ENCODE measurements at places on chromosomes 4 and X.

DNA sequence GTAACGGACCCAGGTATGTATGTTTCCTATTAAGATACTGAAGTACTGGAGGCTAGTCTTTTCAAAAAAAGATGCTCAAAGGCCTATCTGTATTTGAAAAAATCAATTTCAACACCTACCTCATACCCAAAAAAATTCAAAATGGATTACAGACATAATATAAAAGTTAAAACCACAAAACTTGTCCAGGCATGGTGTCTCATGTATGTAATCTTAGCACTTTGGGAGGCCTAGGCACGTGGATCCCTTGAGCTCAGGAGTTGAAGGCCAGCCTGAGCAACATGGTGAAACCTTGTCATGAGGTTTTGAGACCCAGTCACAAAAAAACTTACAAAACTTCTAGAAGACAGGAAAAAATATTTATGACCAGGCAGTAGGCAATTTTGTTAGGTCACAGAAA is 16.7 kb downstream of the RBMX start:
- no peak for DNase-seq

DNA sequence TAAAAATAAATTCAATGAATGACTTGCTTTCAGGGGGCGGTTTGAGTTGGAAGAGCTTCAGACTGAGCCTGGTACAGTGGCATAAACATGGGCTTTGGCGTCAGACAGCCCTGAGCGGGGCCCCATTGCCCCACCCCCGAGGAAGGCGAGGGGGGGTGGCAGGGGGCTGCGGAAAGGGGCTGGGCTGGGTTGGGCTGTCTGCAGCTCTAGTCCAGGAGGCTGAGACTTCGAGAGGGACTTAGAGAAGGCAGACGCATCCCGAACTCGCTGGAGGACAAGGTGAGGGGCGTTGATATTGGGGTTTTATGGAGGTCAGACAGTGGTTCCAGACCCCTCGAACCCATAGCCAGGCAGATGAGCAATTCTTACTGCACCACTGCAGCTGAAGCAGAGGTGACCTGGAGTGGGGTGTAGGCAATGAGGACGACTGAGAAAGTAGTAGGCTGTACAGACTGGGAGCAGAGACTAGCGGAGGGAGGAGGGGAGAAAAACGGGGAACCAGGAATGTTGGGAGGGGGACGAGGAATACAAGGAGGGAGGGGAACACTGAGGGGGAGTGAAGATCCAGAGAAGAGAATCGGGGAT is at the start of gene MAGED2:
Gene MAGED2, plus strand, starts transcription at position 222 of the 585 bp plus-strand sequence. CDS start 1,587 bp downstream, outside the sequence.
- DNase-seq: no peak

DNA sequence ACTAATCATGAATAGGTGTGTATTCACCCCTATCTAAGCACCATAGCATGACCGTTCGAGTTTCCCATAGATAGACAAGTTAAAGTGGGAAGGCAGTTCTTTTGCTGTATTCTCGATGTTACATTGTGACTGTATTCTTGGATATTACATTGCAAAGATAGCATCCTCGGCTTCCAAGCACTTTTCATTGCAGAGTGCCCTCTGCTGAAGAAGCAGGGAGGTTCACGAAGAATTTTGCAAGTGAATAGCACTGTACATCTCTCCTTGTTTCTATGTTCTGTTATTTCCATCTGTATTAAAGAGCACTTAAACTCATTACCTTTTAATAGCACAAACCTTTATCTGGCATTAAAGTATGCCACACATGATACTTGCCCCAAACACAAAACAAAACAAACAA is 426.7 kb upstream of the ARX start:
- DNase-seq: no peak

DNA sequence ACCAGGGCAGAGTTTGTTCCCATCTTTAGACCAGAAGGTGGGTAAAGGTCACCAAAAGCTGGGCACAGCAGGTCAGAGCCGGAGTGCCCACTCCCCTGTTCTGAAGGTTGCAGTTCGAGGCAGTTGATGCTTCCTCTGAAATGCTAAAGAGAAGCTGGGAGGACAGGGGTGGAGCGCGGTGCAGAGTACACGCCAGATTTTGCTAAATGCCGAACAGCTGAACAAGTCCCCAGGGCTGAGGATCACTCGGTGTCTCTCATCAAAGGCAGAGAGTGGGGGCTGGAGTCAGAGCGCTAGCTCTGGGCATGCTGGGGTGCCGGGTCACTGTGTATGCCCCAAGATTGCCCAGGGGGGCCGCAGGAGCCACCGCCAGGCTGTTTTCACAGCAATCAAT is 197.0 kb downstream of the BCOR start:
- DNase-seq: no peak

DNA sequence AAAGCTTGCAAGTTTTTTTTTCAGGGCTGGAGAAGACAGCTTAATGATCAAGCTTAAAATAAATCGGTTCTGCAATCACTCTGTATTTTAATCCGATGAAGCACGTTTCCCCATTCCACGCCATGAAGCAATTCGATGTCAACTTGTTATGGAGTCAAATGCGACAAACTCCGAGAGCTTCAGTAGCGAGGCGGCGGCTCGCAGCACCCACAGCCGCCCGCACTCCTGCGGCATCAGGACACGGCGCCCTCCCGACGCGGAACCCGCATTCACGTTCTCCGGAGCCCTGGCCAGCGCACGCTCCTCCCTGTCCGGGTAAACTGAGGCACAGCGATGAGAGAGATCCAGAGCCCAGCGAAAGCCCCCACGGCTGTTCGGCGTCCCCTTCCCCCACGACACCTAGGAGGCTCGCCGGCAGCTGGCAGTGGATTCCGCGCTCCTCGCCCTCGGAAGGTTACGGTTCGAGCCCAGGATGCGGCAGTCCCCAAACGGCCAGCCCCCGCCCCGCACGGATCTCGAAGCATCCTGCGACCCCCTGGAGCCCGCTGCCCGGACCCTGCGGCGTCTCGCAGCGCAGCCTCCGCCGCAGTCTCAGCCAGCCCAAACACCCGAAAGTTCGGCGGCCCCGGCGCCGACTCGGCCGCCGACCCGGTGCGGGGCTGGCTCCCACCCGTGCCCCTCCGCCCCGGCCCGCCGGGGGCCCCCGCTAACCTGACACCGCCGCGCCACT is 507 bp downstream of the MFAP3L start:
- no peak for DNase-seq

- DNase-seq: no peak
Measured at GRCh38 chr4:8082517-8083055, 76.0 kb downstream of the ABLIM2 start.

DNA sequence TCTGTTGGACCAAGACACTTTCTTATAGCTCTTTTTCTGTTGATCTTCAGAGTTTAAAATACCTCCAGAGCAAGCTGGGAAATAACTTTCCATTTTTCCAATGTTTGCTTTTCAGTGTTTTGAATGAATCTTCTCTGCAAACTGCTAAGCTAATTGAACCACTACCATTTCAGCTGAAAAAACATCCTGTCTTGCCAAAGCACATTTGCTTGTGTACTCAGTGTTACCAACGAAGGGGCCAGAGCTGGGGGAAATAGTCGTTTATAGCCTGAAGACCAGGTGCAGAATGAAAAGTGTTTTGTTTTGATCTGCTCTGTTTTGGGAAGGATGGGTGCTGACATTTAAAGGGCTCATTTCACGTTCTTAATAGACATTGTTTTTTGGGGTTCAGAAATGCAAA is 88.4 kb upstream of the CLNK start:
- no peak for DNase-seq

DNA sequence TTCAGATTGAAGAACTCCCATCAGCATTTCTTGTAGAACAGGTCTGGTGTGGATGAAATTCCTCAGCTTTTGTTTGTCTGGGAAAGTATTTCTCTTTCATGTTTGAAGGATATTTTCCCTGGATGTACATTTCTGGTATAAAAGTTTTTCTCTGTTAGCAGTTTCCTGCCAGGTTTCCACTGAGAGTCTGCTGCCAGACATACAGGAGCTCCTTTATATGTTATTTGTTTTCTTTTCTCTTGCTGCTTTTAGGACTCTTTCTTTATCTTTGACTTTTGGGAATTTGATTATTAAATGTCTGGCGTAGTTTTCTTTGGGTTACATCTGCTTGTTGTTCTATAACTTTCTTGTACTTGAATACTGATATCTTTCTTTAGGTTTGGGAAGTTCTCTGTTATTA is 486.5 kb downstream of the ARAP2 start:
- no peak for DNase-seq

GRCh38 chr4:21366312-21366711 is 582.3 kb downstream of the KCNIP4 start:
- no peak for DNase-seq

GRCh38 chr4:77820649-77821561 is 1.7 kb upstream of the CNOT6L start:
- DNase-seq: no peak

- DNase-seq: peak; percentile 65
Measured at GRCh38 chr4:139655116-139655515, 10.5 kb upstream of the MGST2 start.

DNA sequence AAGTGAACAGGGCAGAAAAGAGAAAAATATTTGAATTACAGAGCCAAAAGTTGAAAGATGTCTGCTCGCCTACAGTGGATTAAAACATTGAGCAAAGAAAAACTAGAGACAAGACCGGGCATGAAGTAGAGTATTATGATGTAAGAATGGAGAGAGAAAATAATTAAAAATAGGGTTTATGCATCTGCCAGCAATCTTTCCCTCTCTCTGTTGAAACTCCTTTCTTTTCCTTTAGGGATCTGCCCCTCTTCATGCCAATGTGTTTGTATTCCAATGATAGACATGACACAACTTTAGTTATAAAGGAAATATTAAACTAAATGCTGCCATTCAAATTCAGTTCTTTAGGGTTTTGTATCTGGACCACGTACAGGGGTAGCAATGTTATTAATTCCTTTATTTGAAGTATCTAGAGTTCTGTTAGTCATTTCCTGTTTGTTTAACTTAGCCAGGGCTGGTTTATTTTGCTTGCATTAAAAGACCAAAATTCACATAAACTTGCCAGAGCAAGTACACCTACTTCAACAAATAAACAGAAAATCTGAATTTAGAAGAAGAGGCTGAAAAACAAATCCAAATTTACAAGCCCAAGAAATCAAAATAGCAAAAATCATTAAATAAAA is 202.6 kb downstream of the SPOCK3 start:
- DNase-seq: no peak

- no peak for DNase-seq
Measured at GRCh38 chr4:8215001-8215427, 15.9 kb downstream of the SH3TC1 start.

- no peak for DNase-seq
Measured at GRCh38 chr4:105014635-105015034, 132.0 kb upstream of the TET2 start.

- no peak for DNase-seq
Measured at GRCh38 chr4:86963697-86964096, 28.9 kb downstream of the AFF1 start.

DNA sequence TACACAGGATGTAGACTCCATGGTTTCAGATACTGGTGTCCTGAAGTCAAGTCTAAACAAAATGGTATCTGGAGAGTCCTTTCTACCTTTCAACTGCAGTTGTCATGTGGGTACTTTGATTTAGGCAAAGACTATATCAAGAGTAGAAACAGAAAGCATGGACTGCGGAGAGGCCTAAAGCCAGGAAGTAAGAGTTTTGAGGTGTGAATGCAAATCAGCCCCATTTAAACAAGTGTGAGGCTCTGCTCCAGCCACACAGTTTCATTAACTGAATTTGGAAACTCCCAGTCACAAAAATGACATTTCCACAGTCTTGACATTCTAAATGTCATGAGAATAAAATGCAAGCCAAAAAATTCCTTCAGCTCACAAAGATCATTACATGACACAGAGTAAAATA is 87.2 kb upstream of the MCF2 start:
- DNase-seq: no peak

DNA sequence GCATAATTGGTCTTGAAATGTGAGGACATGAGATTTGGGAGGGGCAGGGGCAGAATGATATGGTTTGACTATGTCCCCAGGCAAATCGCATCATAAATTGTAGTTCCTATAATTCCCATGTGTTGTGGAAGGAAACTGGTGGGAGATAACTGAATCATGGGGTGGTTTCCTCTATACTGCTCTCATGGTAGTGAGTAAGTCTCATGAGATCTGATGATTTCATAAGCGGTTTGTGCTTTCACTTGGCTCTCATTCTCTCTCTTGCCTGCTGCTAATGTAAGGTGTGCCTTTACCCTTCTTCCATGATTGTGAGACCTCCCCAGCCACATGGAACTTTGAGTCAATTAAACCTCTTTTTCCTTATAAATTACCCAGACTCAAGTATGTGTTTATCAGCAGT is 2595.9 kb downstream of the PCDH7 start:
- no peak for DNase-seq

GRCh38 chrX:12868747-12869146 is 1.9 kb downstream of the TLR7 start:
- no peak for DNase-seq

DNA sequence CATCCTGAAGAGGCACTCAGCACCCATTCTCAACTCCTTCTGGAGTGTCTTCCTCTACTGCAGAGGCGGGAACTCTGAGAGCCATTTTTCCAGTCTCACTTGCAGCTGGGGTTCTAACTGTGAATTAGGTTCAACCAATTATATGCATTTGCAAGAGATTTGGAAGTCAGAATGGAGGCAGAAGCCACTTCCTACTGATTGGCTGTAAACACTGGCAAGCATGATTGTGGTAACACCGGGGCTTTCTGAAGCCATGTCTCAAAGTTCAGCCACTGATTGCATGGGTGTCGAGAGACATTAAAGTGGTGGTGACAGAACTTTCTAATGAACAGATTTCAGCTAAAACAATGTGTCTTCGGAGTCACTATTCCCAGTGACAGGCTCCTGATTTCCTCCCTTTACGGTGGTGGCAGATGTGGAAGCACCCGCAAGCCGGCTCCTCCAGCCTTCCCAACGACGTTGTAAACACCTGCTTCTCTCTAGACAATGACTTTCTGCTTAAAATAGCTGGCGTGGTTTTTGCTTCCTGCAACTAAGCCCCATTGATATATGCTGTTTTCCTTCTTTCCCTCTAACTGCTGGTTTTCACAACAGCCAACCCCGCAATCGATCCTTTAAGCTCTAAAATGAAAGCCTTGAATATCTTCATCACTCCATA is 92.0 kb downstream of the IRF2 start:
- DNase-seq: peak; percentile 33

DNA sequence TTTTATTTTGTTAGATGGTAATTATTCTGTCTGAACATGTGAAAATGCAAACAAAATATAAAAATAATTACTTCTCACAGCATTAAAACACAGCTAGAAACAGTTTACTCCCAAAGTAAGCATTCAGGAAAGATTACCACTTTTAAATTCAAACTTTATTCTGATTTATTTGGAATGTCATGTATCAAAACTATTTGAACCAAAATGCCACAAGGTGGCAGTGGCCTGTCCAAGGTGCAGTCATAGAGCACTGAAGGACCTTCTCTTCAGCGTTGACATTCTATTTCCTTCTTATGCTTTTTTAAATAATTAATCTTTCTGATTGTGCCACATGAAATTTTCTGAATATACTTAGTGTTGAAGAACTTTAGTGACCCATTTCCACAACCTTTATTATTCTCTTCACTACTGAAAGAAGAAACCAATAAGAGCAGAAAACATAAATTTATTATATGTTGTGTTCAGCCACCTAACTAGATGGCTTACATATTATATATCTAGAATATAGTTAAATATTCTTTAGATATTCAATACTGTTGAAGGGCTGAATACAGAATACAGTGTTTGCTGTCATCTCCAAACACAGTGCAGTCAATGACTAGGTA is 283.6 kb downstream of the CFAP299 start:
- DNase-seq: peak; percentile 3

- no peak for DNase-seq
Measured at GRCh38 chr4:40276546-40276945, 58.6 kb upstream of the CHRNA9 start.

Data from HepG2 (cell line).